ENCODE measurements at places on chromosomes 3 and 15. TPM values are rescaled to one million over a fixed set of nuclear protein-coding genes. Genes with fewer than 3 reads are reported as not detected.

GRCh38 chr3:133037436-133037835 lies 755 bp upstream of the TMEM108 start:
- no peak for DNase-seq

- no peak for DNase-seq
Observed at GRCh38 chr3:52982839-52983238, 63.0 kb downstream of the SFMBT1 start.

DNA sequence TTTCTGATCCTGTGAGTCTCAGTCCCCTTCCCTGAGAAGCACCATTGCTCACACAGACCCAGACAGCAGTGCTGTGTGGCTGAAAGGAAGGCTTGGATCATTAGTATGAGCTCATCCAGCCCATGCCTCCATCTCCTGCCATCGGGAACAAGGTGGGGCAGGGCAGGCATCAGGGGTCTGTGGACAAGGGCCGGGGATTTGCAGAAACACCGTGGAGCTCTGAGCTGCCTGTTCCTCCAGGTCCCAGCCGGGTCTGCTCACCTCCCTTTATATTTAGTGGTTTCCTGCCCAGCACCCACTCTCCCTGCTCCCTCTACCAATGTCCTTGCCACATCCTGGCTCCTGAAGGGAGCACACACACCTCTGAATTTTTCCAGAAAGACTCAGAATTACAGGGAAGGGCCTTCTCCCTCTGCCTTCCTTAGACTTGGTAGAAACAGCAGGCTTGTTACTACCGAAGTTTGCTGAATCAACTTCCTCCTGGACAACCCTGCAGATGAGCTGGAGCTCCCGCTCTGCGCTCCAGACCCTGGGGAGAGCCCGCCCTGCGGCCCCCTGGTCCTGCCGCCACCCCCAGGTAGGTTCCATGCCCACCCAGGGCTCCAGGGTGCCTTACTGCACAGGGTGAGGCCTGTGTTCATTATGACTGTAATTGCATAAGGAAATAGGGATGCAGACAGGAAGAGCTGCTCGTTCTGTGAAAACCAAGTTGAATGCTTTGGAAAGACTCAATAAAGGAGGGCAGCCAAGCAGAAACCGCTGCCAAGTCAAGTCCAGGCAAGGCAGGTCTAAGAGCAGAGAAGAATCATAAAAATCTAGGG lies 128.1 kb downstream of the NSMCE3 start:
- DNase-seq: no peak

Gene GHSR
- not detected for total RNA-seq

DNA sequence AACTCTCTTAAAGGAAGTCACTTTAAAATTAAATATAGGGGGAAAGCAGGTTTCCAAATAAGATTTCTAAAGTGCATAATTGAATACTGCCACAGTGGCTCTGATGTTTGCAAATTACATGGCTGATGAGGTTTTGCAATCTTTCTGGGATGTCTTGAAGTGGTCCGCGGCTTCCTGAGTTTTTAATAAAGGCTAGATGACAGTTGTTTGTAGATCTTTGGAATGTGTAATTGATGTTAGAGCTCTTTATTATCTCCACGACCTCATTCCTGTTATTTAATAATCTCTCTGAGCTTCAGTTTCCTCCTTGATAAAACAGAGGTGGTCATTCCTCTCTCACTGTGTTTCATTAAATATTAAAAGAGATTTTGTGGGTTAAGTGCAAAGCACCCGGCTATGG lies 27.0 kb upstream of the CEMIP start:
- DNase-seq: no peak

DNA sequence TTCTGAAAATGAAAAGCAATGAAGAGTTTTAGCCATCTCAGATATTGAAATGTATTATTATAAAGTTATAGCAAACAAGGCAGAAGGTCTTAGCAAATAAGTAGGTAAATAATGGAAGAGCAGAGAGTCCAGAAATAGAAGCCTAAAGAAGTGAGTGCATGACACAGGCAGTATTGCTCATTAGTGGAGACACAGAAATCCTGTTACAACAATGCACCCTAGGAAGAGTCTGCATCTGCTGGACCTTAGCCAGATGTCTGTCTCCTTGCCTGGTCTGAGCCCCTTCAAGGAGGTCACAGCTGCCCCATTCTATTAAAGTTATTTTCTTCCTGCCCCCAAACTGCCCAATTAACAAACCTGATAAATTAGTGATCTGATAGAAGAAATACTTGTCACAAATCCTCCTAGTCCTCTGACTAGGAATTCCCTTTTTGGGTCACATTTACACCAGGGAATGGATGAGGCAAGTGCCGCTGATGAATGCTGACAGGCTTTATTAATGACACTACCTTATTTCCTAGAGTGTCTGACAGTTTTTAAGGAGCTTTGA lies 51.9 kb downstream of the HOMER2 start:
- DNase-seq: no peak

Gene DHX36
- 70.5 TPM for total RNA-seq

Gene STRIT1
- not detected for total RNA-seq

GRCh38 chr3:87575550-87575949 lies 299.2 kb upstream of the POU1F1 start:
- DNase-seq: no peak

Gene MESD
- 27.8 TPM for total RNA-seq

GRCh38 chr3:128269006-128269775 lies 115.9 kb downstream of the EEFSEC start:
- peak; percentile 31 for DNase-seq

Data from activated CD8-positive, alpha-beta memory T cell treated with anti-CD3 and anti-CD28 coated beads, Interleukin-2, amount 10 ng/mL, durations not matched to agents 7 days and 5 days (primary cell).